ENCODE measurements at places on chromosomes 4 and X. TPM values are rescaled to one million over a fixed set of nuclear protein-coding genes. Genes with fewer than 3 reads are reported as not detected.

DNA sequence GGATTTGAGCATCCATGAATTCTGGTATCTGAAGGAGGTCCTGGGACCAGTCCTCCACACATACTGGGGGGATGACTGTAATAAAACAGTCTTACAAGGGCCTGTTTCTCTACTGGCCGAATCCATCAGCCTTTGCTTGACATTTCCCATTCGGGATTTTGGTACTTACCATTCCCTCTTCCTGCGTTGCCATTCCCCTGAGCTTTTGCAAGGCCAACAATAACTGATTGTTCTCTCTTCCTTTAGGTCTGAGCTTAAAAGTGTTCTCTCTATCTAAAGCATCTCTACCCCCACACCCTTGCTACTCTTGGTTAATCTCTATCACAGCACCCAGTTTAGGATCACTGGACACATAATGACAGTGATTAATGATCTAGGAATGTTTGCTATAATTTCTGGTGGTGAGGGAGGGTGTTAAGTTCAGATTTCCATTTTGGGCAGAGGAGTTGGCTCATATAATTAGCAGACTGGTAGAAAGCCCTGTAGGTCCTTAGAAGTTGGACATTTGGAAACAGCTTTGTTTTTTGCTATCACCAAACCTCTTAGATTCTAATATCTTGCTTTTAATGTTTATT, 29.4 kb downstream of the TMA16 start:
- DNase-seq: no peak

The GAGE2A gene
- not detected for polyA plus RNA-seq

DNA sequence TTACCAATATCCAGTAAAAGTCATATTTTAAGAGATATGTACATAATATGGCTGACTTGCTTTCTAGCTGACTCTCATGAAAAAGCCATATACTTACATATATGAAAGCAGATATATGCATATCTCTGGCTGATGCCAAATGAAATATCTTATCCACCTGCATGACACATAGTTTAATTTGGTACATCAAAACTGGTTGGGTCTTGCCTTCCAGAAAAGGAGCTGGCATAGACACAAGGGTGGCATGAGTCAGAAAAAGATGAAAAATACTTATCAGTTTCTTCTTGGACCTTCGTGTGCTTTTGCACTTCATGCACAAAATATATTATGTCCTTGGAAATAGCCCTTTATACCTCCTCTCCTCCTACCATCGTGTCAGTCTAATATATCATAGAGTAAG, 32.1 kb downstream of the TIGD4 start:
- DNase-seq: no peak

The SEPTIN11 gene
- 46.0 TPM for polyA plus RNA-seq

- no peak for DNase-seq
Measured at GRCh38 chrX:93229036-93229435, 444.3 kb downstream of the NAP1L3 start.

DNA sequence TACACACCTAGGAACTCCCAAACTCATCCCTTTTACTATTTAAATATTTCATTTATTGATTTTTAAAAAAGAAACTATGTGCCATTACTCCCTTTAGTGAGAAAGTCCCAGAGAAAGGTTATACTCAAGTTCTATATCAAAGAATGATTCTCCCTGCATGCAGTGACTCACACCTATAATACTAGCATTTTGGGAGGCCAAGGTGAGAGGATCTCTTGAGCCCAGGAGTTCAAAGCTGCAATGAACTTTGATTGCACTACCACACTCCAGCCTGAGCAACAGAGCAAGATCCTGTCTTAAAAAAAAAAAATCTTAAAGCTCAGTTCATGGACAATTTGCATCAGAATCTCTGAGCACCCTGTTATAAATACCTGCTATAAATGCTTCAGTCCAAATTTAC, 9.2 kb upstream of the RBPJ start:
- DNase-seq: no peak

- no peak for DNase-seq
Measured at GRCh38 chrX:24479924-24480323, 14.8 kb downstream of the PDK3 start.

DNA sequence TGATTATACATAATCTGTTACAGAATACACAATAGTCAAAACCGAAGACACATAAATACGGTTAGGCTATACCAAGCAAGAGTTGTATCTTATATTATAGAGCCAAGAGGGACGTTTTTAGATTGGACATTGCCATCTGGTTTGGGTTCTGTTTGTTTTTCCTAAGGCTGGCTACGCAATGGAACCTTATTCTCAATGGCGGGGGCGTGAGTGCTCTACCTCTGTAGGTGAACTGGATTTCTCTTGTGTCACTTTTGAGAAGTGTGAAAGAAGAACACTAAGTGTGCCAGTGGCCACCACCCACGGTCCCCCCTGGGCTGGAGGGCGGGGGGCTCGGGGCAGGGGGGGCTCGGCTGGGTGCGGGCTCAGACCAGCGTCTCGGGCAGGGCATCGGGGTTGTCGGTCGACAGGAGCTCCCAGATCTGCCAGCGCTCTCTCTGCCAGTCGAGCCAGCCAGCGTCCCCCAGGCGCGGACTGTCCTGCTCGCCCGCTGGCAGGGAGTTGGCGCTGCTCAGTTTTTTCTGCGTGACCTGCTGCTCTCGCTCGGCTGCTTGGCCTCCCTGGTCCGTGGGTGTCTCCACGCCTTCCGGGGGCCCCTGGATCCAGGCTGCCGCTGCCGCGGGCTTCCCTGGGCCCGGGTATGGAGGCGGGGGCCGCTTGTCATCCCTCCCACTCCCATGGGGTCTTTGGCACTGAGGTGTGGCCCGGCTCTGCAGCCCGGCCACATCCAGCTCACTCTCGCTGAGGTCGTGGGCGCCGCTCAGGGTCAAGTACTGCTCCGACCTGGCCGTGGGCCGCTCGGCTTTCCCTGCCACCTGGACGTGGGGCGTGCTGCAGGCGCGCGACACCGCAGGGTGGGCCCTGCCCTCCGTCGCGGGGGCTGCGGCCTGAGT, 27.6 kb downstream of the HCCS start:
- no peak for DNase-seq

The DKK2 gene
- 0.35 TPM for polyA plus RNA-seq

The CNGA2 gene
- not detected for polyA plus RNA-seq

DNA sequence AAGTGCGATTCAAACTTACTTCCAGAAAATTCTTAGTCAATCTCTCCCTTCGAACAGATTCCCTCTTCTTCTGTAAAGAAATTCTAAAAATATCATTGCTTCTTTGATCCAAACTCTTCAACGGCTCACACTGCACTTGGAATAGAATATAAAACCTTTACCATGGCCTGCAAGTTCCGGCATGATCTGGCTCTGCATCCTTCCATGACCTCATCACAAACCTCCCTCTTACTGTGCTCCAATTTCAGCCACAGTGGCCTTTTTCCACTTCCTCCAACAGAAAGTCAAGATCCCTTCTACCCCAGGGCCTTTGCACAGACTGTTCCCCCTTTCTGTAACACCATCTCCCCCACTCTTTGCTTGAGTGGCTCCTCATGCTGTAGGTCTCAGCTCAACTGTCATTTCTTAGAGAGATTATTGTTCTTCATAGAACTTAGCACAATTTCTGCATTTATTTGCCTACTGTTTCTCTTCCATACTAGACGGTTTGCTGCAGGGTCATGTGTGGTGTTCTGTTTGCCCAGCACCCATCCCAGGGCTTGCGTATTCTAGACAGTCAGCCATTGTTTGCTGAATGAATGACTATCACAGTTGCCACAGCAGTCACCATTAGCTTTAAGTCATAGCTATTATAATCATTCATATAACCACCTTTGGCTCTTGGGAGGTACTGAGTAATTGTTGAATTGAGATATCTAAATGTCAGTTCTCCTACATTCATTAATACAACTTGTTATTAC, 1.9 kb upstream of the STOX2 start:
- DNase-seq: no peak

The RNF150 gene
- polyA plus RNA-seq: 0.60 TPM

DNA sequence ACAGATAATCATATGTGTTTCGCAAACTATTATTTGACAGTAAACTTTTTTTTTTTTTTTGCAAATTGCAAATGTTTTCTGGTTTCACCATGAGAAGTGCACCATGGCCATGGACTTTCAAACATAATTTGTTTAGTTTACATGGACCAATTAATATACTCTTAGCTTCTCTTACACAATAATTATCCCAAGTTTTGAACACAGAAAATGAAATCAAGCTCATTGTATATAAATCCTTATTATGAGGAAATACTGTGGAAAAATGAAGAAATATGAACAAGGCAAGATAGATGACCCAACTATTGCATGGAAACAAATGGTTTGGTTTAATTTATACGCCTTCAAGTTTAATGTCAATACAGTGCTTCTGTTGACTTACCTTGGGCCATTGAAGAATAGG, 3.9 kb downstream of the FGF5 start:
- DNase-seq: no peak

GRCh38 chr4:66489783-66490452, 819.6 kb upstream of the EPHA5 start:
- no peak for DNase-seq

- DNase-seq: no peak
Measured at GRCh38 chr4:88706574-88706973, 8.9 kb upstream of the NAP1L5 start.

Measured in sigmoid colon (tissue), 7 donors.